ENCODE measurements at places on chromosomes 6 and 20. TPM values are rescaled to one million over a fixed set of nuclear protein-coding genes. Genes with fewer than 3 reads are reported as not detected.

Gene BPIFA1
- total RNA-seq, result not detected

Gene ZC3H12D
- not detected for total RNA-seq

Gene CSTF1
- 33.7 TPM for total RNA-seq

Gene BACH2
- not detected for total RNA-seq

Gene NHLRC1
- 1.5 TPM for total RNA-seq

Gene WFDC6
- total RNA-seq, result not detected
